Glutamatergic neuron (in vitro differentiated cells): ENCODE measurements at places on chromosomes 11 and 22.
A peak's percentile ranks its signal among the peaks of the same experiment; 100 is the strongest.

GRCh38 chr11:46557684-46558151 is 36.1 kb downstream of the AMBRA1 start:
- no peak for DNase-seq

DNA sequence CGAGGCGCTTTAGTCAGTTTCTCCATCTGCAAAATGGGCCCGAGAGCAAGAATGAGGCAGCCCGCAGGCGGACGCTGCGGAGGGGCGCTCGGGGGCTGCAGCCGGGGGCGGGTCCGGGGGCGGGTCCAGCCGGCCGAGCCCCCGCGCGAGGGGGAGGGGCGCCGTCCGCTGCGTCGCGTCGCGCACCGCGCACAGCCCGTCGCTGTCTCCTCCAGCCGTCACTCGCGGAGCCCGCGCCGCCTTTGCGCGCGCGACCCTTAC is 282 bp downstream of the PC start:
- DNase-seq: peak; percentile 72

- DNase-seq: no peak
Measured at GRCh38 chr11:3022300-3022967, 30.3 kb upstream of the NAP1L4 start.

GRCh38 chr11:2998073-2998850 is 6.1 kb upstream of the NAP1L4 start:
- no peak for DNase-seq

DNA sequence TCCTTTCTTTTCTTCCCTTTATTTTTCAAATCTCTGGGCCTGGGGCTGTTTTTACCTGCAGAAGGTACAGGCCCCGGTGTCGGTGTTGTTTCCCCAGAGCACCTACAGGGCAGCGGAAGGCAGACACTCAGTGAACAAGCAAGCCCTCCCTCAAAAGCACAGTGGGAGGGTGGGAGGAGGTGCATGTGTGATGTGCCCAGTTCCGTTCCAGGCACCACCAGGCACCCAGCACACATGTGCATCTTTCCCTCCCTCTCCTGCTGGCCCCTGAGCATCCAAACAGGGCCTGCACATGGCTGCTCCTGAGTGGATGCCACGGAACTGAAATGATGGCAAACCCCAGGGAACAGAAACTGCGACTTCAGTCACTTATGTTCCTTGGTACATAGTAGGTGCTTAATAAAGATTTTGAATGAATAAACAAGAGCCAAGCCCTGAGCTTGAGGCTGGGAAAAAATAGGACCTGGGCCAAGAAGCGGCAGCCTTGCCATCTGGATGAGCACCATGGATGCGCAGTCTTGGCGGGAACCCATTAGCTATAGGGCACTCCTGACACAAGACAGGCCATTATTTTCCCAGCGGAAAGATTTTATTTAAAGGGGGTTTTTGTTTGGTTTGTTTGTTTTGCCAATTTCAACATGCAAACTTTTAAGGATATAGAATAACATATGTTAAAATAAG is 47.8 kb downstream of the ARRB1 start:
- DNase-seq: no peak

GRCh38 chr11:47464483-47464882 is 15.5 kb upstream of the RAPSN start:
- DNase-seq: peak; percentile 76

DNA sequence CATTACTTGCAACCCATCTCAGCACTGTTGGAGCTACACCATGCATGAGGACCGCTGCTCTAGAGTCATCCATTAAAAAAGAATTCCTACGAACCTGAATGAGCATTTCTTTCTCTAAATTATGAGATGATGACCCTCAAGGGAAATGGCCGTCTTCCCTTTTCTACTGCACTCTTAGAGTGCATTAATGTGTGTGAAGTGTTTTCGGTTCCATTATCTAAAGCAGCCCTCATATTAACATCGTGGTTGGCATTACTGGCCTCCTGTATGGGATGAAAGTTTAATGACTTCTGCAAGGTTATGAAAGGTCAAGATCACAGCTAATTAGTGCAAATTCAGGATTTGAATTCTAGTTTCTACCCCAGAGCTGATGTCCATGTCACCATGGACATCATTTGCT is 16.7 kb downstream of the CD44 start:
- DNase-seq: no peak

GRCh38 chr11:87212891-87213290 is 175.2 kb downstream of the TMEM135 start:
- no peak for DNase-seq

- peak; percentile 82 for DNase-seq
Measured at GRCh38 chr11:111748035-111748804, 18.0 kb downstream of the PPP2R1B start.

DNA sequence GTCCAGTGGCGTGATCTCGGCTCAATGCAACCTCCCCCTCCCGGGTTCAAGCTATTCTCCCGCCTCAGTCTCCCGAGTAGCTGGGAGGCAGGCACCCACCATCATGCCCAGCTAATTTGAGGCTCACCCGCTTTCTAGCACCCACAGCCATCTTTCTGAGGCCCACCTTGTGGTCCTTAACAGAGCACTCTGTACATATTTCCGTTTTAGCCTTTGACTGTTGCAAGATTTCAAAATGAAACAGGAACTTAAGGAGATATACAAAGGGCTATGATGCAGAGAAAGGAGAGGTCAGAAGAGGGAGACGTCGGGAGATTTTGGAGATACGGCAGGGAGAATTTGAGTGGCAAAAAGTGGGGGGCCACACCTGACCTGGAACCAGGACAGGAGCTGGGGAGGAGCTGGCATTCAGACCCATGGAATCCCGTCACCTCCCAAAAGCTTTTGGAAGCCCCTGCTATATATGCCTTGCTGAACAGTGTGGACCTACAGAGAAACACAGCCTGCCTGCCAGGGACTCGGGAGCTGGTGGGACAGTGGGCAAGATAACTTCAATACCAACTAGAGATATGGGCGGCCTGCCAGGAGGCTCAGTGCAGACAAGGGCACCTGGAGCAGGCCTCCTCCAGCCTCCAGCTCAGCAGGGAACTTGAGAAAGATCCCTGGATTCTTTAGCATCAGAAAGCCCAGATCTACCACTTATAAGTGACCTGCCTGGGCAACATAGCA is 8.0 kb upstream of the CLCF1 start:
- no peak for DNase-seq

DNA sequence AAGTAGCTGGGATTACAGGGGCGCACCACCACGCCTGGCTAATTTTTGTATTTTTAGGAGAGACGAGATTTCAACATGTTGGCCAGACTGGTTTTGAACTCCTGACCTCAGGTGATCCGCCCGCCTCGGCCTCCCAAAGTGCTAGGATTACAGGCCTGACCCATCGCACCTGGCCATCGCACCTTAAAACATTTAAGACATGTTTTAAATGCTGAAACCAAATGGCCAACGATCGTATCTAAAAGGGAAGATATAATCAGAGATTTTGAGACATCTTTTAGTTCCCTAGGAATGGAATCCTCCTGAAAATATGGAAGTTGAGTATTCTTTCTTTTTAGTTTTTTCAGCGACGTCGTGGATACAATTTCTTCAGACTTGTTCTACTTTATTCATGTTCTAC is 21.8 kb upstream of the APOBEC3A start:
- DNase-seq: no peak

- DNase-seq: no peak
Measured at GRCh38 chr11:74951226-74951625, 2.2 kb downstream of the SPCS2 start.

- DNase-seq: no peak
Measured at GRCh38 chr11:119388103-119388502, 6.6 kb upstream of the USP2 start.

DNA sequence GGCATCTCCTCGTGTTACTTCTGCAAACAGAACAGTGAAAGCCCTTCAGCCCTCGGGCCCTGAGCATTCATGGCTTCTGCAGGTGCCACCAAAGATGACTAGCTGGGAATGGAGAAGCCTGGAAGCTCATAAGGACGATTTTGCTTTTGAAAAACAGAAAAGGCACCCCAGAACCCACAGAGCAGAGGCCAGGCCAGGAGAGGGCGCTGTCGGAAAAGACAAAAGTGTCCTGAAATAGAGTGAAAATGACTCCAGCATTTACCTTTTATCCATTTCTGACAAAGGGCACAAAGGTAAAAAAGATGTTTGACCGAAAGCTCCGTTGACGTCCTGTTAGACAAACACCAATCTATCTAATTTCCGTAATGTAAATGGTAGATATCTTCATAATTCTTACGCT is 37.6 kb downstream of the ZNF195 start:
- peak; percentile 83 for DNase-seq

DNA sequence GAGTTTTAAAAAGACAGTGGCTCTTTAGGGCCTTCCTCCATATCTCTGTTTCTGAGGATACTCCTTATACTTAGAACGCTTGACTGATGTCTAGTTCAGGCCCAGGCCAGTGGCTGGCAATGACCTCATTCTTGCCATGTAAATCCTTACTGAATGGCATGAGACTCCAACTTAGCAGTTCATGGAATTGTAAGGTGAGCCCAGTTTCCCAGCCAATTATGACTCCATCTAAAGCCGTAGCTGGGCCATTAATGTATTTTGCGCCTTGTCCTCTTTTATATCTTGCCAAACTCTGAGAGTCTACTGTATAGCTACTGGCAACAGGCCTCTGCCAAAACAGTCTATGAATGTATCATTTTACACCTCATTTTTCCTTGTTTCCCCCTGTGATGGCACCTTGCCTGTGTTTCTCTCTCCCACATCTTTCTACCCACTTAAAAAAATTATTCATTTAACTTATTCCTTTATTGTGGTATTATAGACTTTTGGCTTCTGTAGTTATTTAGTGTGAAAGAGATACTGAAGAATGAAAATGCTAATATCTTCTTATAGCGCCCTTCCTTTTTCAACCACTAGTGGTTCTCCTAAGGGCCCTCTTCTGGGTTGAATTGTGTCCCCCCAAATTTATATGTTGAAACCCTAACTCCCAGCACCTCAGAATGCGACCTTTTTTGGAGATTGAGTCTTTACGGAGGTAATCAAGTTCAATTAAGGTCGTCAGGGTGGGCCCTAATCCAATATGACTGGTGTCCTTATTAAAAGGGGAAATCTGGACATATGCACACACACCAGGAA is 67.4 kb downstream of the ZNRF3 start:
- no peak for DNase-seq

DNA sequence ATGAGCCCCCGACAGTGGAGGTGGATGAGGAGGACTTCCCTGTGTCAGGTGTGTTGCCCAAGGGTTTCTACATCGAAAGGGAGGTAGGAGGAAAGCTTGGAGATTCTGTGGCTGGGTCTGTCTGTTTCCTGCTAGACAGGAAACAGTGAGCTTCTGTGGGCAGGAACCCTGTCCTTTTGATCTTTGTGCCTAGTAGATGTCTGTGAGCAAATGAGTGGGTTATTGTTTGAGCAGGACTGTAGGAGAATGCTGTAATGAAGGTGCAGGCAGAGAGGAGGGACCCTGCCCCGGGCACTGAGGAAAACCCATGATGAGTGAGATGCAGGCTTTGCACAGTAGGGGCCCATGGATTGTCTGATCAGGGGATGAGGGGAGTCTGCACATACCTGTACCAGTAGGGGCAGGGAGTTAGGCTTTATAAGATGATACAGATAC is 14.0 kb downstream of the USP35 start:
- DNase-seq: no peak

DNA sequence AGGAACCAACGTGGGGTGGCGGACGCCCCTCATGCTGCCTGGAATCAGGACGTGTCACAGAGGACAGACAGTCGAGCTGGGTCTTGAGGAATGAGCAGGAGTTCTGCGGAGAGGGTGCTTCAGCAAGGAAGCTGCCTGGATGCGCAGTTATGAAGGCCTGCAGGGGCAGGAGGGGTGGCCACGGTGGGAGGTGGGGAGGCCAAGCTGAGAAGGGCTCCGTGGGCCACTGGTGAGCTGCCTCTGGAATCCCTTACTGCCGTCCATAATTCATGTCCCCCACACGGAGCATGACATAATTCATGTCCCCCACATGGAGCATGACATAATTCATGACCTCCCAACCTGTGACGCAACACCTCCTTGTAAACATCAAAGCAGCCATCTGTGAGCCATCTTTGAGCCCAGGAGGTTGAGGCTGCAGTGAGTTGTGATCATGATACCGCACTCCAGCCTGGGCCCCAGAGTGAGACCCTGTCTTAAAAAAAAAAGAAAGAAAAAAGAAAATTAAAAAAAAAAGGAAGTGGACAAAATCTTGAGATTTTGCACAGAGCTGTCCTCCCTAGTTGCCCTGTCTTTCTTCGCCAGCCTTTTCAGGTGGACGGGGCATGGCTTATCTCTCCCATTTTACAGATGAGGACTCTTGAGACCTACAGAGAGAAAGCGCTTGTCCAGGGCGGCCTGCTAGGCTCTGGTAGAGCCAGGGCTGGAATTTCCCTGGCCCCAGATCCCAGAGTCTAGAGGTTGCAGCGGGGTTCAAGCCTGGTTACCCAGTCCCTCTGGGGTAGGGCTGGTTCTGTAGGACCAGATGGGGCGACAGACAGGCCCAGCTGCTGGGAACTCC is 24.3 kb upstream of the PICK1 start:
- DNase-seq: no peak

DNA sequence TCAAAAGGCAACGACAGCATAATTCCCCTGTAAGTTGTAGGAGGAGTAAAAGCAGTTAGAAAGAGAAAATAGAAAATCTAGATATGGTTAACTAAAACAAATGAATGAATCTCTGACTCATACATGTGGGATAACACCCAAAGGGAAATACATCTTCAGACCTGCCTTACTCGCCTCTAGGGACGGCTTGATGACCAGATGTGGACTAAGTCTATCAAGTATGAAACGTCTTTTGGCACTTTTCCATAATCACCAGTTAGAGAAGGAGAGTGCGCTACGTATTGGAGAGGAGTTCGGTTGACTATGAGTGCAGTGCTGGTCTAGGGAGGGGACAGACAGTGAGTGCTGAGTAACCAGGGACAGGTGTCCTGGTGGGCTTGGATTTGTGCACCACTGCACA is 459.9 kb downstream of the OPCML start:
- no peak for DNase-seq

GRCh38 chr11:64223001-64223651 is 2.9 kb downstream of the TRPT1 start:
- no peak for DNase-seq
